ENCODE measurements at places on chromosomes 11 and 22.

GRCh38 chr11:73469401-73469800, 93.2 kb downstream of the RELT start:
- DNase-seq, result no peak

DNA sequence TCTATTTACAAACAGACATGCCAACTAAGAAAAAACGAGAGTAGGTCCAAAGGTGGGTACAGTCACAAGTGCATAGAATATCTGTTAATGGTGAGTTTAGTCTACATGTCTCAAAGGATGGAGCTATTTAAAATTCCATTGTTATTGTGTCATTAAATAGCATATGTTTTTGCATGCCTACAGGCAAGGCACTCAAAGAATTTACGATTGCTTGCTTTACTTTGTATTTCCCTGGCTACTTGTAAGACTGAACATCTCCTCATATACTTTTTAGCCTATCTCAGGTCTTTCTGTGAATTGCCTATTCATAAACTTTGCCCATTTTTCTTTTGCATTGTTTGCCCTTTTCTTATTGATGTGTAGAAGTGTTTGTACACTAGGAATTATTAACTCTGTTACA, 39.7 kb downstream of the DEUP1 start:
- DNase-seq, result no peak

DNA sequence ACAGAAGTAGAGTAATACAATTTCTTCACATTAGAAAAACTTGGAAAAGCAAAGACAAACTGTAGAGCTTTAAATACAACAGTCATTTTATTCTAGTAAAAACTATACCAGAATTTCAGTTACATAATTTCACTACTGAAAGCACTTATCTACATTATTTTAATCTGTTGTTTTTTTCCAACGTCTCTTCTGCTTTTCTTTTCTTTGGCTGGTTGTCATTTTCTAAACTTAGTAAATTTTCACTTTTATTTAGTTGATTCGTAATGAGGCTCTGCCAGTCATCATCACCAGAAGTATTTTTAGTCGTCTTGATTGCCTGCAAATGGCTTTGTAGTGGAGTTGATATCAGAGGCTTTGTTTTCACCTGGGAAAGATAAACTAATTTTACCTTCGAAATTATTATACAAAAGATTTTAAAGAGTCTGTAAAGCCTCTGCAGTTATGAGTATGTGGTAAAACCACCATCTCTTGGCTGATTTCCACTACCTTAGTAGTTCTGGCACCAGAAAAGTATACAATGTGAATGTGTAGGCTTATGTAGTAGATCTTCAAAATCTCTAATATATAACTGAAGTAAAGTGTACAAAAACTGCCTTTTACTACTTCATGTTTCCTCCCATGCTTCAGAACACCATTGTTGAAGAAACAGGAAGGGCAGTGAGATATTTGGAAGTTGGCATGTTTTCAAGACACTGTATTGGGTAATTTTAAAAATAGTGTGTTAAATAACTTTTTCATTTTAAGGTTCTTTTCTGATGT, 19.2 kb downstream of the EIF3M start:
- DNase-seq, result no peak

GRCh38 chr22:35861451-35861850, 143.8 kb downstream of the APOL5 start:
- no peak for DNase-seq

- DNase-seq, result no peak
Observed at GRCh38 chr22:29768052-29768693, 1.0 kb downstream of the UQCR10 start.

DNA sequence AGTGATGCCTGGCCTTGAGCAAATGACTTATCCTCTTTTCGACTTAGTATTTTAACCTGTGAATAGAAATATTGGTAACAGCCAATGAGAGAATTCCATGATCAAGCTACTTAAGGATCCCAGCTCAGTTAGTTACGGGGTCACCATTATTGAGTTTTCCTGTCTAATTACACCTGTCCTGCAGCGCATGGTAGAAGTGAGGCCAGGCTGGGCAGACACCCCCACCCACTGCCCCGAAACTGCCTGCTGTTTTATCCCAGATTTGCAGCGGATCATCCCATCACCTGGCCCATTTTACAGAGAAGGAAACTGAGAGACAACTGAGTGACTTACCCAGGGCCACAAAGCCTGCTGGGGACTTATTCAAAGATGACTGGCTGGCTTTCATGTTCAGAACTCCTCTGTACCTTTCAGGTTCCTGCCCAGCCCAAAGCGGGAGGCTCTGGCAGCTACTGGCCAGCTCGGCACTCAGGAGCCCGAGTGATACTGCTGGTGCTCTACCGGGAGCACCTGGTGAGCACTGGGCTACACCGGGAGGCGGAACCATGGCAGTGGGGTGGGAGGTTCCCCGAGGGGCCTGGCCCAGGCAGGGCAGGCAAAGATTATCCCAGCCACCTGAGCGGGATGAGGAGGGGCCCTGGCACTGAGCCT, 1.4 kb downstream of the MUS81 start:
- no peak for DNase-seq

- DNase-seq, result no peak
Observed at GRCh38 chr11:65454311-65454695, 31.7 kb downstream of the NEAT1 start.

DNA sequence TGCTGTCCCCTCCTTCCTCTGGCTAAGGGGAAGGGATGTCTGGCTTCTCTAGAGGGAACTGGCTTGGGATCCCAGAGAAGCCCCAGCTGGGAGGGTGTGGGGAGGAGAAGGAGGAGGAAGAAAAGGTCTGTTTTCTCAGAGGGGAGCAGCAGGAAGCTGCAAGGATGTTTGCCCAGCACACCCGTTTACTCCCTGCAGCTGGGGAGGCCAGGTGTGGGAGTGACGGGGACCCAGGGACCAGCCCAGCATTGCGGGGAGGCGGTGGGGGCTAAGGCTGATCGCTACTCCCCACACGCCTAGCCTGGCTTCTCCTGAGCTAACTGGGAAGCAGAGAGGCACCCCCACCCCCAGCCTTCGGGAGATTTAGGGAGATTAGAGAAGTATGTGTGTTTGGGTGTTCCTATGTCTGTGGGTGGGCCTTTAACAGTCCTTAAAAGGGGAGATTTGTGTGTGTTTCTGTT, 3.9 kb downstream of the CREB3L1 start:
- DNase-seq, result no peak

DNA sequence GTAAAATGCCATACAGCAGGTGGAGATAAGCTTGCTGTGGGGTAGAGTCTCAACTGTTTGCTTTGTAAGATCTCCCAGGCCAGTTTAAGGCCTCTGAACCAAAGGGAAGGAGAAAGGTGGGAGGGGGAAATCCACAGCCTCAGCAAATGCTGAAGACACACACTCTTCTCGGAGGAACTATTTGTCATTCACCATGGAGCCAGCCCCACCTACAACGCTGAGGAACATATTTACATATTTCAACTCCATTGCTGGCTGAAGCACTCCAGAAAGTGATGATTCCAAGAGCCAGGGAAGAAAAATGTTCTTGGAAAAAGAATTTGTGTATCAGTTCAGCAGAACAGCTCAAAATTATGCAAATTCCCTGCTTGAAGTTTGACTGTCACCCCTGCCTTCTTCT, 6.5 kb downstream of the TENM4 start:
- DNase-seq, result no peak

DNA sequence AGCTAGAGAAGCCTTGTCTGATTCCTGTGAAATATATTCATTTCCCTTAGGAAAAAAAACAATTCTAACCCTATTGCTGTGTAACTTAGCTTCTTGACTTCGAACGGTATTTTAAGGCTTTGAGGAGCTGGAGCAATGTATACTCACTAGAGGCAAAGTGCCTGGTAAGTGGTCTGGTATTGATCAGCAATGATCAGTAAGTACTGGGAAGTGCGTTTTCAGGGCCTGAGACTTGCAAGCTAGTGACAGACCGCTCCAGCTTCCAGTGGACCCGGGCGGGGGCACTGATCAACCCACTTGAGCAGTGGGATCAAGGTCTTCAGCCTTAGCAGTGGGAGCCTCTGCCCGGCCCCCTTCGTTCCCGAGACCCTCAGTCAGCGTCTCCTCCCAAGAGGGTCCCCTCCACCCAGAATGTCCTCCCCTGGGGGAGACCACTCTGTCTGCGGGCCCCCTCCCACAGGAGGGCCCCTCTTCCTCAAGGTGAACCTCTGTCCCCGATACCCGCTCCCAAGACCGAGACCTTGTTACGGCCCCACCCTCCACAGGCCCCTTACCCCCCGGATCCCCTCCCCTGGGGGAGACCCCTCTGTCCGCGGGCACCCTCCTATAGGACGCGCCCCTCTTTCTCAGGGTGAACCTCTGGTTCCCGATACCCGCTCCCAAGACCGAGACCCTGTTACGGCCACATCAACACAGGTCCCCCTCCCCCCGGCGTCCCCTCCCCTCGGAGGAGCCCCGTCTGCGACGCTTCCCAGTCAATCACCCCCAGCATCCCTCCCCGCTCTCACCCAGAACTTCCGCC, 452 bp upstream of the ATXN10 start:
- no peak for DNase-seq

GRCh38 chr22:20206709-20207215, 55.9 kb upstream of the CCDC188 start:
- DNase-seq, result no peak

DNA sequence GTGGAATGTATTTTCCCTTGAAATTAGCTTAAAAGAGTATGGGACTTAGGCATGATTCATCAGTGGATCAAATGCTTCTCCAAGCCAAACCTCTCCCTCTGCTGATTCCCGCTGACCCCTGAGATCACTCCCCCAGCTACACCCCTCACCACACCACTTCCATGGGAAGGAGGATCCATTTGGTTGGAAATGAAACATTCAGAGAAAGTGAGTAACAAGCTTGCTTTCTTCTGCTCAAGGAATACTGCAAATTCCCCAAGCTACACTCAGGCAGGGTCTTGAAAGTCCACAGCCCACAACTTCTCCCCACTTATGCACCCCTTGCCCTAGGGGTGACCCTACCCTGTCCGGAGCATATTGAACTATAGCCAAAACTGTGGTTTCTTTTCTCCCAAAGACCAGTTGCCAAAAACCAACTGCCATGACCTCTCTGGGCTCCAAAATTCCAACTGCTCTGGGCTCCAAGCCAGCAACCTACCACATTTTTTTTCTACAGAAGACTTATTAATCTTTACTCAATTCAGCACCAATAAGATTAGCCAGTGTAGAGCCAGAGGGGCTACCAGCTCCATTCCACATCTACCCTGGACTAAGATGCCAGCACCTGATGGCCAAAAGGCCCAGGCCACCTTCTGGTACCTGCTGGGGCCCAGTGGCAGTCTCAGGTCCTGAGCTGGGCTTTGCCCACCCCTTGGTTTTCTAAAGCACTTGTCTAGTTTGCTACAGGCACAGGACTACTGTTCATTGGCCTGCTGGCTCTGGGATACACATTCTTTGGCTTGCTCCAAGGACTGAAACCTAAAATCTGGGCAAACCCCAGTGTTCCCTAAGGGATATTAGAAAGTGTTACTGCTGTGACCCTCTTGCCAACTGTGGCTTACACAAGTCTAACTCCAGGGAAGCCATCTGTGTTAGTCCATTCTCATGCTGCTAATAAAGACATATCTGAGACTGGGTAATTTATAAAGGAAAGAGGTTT, 101.1 kb downstream of the MICAL3 start:
- DNase-seq, result no peak

DNA sequence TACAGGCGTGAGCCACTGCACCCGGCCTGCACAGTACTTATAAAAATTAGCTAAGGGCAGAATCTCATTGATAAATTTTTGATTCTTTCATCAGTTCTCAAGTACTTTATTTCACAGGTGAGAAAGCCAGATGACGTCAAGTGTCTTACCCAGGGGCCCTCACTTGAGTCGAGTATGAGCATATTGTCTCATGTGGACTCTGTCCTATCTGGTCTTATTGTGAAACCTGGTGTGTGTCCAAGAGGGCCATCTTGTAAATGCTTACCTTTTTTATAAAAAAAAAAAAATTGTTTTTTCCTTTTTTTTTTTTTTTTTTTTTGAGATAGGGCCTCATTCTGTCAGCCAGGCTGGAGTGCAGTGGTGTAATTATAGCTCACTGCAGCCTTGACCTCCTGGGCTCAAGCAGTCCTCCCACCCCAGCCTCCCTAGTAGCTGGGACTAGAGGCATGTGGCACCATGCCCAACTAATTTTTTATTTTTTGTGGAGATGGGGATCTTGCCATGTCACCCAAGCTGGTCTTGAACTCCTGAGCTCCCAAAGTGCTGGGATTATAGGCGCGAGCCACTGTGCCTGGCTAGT, 6.0 kb downstream of the ACO2 start:
- DNase-seq, result no peak

DNA sequence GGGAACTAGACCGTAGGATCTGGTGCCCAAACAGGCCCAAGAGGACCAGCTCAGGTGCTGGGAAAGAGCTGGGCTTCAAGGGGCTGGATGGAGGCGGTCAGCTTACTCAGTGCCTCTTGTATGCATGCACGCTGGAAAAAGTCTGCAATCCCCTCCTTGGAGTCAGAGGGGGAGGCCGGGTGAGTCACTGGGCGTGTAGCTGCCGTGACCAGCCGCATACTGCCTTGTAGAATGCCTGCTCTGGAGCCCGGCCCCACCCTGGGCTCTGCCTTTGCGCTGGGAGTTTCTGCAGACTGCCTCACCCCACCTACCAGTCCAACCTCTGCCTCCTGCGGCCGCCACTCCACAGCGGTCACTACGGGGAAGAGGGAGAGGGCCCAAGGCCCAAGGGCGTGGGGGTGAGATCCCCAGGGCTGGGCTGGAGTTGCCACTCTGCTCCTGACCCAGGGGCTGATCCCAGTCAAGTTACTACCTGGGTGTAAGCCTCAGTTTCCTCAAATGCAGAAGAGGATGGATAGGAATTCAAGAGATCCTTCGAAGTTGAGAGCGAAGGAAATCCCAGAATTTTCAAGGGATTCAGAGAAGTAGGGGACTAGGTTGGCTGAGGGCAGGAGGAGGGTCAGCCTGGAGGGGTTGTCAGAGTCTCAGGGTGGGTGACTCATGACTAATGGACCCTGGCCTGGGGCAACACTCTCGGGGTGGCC, 4.2 kb downstream of the MRGPRF start:
- DNase-seq, result no peak

DNA sequence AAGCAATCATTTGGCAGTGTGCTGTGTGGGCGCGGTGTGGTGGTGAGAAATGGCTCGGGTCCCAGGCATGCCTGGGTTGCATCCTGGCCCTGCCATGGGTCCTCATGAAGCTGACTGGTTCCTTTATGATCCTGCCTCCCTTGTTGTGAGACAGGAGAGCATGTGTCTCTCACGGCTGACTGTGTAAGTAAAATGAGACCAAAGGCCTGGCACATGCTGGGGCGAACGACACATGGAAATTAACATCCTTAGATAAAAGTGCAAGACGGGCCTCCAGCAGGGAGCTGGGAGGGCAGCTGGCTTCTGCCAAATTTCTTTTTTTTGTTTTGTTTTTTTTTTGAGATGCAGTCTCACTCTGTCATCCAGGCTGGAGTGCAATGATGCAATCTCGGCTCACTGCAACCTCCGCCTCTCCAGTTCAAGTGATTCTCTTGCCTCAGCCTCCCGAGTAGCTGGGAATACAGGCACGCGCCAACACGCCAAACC, 9.4 kb upstream of the FBLN1 start:
- no peak for DNase-seq

All from type B pancreatic cell (in vitro differentiated cells).